GM12892 (cell line): ENCODE measurements at places on chromosomes 4 and X.

DNA sequence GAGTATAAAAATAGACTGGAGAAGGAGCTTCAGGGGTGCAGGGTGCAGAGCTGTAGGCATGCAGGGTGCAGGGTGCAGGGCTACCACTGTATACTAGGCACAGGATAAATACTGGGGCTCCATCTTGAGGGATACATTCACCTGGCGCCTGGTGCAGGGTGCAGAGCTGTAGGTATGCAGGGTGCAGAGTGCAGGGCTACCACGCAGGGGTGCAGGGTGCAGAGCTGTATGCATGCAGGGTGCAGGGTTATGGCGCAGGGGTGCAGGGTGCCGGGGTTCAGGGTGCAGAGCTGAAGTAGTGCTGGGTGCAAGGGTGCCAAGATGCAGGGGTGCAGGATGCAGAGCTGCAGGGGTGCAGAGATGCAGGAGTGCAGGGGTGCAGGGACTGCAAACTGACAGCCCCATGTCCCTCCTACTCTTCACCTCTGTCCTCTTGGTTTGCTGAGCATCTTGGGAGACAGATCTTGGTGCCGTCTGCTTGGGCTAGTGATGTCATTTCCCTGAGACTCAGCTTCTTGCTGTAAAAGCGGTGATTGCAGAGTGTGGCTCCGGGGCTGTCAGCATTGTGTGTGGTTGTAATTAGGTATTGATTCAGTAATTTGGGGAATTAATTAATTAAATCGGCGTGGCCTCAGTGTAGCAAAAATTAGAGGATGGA lies 91.2 kb downstream of the ADRA2C start:
- no peak for DNase-seq

DNA sequence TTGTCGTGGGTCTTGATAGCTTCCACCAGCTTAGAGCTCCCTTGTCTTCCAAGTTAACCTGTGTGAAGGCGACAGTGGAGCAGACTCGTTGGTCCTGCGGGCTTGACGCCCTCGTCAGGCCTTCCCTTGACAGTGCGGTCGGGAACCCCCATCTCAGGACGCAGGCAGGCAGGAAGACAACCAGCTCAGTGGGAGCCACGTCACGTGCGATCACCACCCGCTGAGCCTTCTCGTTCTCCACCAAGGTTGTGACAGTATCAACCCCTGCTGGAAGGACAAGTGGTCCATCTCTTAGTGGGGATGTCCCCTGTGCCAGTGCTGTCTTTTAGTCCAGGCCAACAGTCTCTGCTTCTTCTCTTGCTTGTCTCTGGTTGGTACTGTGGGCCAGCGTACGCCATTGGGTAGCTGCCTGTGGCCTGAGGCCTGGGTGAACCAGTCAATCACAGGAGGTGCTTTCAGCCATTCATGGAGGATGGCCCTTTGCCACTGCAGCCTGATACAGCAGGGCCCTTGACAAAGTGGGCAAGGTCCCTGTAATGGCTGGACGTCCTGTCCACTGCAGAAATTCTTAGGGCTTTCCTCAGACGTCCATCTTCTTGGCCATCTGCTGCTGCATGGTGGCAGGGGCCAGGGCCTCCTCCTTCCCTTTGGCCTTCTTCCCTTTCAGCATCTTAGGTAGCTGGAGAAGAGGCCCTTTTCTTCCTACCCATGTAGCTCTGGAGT lies 31.4 kb downstream of the RGS12 start:
- no peak for DNase-seq

DNA sequence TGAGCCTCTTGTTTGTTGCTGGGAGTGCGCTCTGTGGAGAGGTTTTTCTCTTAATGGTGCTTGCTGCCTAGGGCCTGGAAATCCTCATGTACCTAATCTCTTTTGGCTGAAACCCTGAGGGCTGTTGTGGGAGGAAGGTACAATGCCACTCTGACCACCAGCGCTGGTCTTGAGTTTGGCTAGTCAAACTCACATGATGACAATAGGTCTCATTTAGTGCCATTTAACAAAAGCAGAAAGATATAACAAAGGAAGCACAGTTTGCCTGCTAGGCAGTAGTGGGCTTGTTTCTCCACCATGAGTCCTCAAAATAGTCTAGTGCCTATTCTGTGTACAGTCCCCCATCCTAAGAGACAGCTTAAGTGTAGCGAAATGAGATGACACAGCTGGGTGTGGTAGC lies 111.3 kb downstream of the TSPAN7 start:
- DNase-seq: no peak

DNA sequence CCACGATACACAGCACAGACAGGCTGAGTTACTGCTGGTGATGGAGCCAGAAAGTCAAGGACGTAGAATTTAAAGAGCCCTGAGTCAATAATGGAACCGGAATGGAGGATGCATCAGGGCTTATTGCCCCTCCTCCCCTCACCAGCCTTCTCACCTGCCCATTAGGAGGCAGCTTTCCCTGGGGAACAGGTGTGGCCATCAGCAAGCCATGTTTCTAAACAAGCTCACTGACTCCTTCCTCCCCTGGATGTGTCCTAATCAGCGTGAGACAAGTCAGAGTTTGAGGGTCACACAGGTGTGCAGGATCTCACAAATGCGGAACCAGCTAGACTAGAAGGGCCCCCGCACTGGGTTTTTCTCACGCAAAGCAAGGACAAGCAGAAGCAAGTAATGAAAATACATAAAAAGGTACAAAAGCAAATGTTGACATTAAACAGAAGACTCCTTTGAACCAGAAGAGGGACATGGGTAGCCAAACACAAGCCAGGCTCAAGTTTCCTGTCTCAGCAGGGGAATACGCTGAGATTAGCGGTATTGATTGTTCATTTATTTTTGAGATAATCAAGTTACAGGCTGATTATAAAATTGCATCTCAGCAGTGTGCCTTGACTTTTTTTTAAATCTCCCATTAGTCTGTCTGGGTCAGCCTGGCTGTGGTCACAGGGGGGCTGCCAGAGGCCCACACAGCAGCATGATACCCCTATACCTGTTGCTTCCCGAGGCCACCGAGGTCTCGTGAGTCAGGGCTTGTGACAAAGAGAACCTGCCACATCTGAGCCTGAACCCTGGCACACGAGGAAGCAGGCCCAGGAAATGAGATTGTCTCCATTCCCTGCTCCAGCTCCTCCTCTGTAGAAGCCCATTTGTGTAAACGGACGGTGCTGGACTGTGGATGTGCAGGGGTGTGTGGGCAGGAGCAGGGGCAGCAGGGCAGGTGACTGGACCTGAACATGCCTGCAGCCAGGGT lies 37.4 kb downstream of the CCKAR start:
- DNase-seq: no peak

DNA sequence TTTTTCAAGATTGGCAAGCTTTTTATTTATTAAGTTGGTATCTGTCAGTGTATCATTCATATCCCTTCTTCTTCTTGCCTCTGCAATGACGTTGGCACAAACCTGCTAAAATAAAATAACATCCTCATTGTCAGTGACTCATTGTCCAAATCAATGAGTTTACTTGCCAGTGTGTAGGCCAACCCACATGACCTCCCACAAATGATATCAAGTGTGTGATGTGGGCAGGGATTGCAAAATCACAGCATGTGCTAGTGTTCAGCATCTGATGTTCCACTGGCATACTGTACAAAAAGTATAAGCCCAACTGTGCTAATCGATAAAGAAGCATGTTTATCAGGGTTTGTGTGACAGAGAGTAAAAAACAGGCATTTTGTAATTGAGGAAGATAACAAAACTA lies 25.5 kb downstream of the GPAT3 start:
- no peak for DNase-seq

DNA sequence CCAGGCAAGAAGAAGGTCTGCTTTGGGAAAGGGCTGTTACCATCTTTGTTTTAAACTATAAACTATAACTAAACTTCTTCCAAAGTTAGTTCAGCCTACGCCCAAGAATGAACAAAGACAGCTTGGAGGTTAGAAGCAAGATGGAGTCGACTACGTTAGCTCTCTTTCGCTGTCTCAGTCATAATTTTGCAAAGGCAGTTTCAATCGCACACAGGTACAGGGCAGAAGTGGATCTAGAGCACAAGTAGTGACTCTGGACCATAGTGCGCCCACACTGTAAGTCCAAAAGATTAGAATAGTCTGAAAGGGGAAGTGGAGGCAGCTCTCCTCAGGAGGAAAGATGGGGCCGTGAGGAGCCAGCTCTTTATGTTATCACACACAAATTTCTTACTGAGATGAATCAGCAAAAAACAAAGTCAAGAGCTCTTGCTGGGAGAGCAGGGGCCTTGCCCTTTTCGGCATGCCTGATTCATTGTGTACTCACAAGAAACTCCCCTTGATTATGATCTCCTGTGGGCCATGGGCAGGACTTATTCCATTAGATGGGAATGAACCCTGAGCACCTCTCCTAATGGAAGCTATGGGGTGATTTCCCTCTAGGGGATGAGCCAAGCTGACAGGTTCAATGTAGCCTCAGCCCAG lies 58.6 kb downstream of the FUNDC1 start:
- DNase-seq: no peak

GRCh38 chrX:141811438-141811837 lies 26.7 kb upstream of the MAGEC3 start:
- DNase-seq: no peak

DNA sequence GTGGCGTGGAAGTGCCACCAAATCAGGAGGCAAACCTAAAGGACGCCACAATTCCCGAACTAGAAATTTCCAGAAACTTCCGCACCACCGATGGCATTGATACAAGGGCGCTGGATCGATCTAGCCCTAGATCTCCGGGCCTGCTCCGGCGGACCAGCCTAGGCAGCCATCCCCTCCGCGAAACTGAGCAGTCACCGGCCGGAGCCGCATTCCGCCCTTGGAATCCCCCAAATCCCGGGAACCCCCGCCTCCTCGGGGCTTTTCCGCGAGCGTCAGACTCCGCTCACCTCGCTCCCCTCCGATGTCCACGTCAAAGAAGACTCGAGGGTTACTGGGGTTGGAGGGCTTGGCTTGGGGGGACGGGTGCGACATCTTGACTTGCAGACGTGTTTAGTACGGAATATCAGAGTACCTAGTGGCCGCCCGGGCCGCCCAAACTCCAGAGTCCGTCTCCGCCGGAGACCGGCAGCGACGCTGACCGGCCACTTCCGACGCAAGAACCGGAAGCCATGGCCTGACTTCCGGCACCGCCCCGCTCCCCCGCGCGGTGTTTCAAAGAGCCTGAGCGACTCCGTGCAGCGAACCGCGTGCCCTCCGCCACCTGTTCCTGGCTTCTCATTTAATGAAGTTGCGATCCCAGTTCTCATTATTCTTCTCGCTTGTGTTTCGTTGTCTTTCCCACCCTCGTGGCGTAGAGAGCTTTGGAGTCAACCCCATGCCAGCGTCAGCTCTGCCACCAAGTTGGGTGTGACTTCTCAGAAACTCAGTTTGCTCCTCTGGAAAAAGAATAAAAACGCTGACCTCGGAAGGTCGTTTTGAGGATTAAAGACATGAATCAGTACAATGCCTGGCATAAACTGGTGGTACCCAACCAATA lies at the start of gene PPID:
PPID (minus strand) TSS at position 480 of the 877 bp plus-strand sequence; CDS start at position 372, 108 bp downstream.
- peak; percentile 65 for DNase-seq

- DNase-seq: no peak
These were observed 4.6 kb downstream of the MAGIX start for GRCh38 chrX:49166914-49167739.

- DNase-seq: no peak
These were observed 229.8 kb upstream of the TEX13C start for GRCh38 chrX:125089761-125090445.

DNA sequence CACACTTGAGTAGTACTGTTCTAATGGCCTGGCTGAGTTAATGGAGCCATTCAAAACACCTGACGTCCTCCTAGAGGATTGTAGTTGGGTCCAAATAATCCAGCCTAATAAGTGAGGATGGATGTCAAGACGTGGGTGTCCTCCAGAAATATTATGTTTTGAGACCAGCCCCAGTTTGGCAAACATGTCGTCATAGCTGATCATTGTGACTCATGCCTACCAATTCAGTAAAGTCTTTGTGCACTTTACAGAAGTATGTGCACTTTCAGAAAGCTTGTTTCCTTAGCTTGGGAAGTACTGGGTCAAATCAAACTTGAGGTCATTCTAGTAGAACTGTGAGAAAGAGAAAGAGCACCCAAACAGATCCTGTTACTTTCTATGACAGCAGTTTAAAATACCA lies 37.6 kb upstream of the GLRA2 start:
- no peak for DNase-seq

DNA sequence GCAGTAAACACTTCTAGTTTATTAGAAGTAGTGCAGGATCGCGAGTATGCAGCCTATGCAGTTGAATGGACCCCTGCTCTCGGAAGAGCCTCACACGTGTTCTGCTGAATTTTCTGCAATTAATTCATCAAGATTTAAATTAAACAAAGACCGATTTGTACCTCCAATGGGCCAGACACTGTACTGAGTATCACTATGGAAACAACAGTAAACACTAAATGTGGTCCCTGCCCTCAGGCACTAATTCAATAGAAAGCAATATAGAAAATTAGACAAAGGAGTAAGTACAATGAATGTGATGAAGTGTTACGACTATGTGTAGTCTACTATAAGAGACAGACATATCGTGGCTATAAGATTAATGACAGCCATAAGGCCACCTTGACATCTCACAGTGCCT lies 740.3 kb upstream of the FRG1 start:
- DNase-seq: no peak

DNA sequence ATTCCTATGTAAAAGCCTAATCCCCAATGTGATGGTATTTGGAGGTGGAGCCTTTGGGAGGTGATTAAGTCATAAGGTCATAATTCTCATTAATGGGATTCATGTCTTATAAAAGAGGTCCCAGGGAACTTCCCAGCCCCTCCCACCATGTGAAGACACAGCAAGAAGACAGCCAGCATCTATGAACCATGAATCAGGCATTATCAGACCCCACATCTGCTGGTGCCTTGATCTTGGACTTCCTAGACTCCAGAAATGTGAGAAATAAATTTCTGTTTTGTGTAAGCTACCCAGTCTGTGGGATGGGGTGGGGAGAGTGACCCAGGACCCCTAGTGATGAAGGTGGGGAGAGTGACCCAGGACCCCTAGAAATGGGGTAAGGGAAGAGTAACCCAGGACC lies 6.1 kb upstream of the DAPP1 start:
- no peak for DNase-seq

DNA sequence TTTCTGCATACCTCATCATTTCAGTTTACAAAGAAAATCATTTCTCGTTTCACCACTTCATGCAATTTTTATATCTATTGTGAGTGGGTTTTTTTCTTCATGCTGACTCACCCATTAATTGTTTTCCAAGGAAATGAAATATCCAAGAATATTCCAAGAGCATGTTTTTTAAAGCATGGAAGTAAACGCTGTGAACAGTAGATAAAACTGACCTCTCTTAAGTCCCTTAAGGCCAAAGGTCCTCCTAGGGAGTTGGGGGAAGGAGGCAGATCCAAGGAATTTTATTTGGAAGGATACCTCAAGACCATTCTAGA lies 2.6 kb upstream of the APBB2 start:
- DNase-seq: no peak

DNA sequence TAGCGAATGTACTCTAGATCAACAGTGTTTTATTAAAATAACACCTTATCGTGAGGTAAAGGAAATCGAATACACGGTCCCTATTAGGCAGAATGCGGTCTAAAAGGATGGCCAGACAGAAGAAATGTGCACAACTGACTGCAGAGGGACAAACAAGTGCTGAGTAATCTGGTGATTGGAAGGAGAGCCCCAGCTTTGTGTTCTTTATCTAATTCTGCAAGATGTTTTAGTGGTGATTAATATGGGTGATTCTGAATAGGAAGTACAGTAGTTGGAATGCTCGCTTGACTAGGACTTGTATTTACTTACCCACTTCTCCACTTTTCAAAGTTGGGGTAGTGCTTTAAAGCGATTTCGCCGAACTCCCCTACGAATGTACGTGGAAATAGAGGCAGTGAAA lies 1.2 kb downstream of the WDR44 start:
- DNase-seq: no peak

- no peak for DNase-seq
These were observed 46.4 kb upstream of the GPM6B start for GRCh38 chrX:13863324-13863723.

- no peak for DNase-seq
These were observed 1383.3 kb upstream of the PCDH7 start for GRCh38 chr4:29336861-29337260.
